Esophagus muscularis mucosa (tissue), 4 donors: ENCODE measurements at places on chromosomes 13 and 19. TPM values are rescaled to one million over a fixed set of nuclear protein-coding genes. Genes with fewer than 3 reads are reported as not detected.

DNA sequence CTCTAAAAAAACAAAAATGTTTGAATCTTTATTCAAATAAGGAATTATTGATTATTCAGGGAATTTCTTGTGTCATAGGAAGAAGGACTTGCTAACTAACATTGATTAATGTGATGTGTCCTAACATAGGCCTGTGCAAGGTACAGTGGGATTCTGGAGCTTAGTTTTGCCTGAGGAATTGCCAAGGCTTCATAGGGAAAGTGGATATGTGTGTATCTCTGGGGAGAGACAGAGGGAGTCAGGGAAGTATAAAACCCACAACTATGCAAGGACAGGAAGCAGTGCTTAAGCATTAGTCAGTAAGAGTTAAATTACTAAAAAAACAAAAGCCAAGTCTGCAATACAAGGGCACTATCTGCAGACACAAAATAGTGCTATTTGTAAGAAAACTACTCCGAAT, 59.6 kb downstream of the WDFY2 start:
- no peak for DNase-seq

KLK14 gene
- not detected for total RNA-seq

ANKRD24 gene
- total RNA-seq, result 0.32 TPM

ZNF492 gene
- under 0.01 TPM for total RNA-seq

- no peak for DNase-seq
Measured at GRCh38 chr19:18412610-18413239, 6.5 kb upstream of the SSBP4 start.

DNA sequence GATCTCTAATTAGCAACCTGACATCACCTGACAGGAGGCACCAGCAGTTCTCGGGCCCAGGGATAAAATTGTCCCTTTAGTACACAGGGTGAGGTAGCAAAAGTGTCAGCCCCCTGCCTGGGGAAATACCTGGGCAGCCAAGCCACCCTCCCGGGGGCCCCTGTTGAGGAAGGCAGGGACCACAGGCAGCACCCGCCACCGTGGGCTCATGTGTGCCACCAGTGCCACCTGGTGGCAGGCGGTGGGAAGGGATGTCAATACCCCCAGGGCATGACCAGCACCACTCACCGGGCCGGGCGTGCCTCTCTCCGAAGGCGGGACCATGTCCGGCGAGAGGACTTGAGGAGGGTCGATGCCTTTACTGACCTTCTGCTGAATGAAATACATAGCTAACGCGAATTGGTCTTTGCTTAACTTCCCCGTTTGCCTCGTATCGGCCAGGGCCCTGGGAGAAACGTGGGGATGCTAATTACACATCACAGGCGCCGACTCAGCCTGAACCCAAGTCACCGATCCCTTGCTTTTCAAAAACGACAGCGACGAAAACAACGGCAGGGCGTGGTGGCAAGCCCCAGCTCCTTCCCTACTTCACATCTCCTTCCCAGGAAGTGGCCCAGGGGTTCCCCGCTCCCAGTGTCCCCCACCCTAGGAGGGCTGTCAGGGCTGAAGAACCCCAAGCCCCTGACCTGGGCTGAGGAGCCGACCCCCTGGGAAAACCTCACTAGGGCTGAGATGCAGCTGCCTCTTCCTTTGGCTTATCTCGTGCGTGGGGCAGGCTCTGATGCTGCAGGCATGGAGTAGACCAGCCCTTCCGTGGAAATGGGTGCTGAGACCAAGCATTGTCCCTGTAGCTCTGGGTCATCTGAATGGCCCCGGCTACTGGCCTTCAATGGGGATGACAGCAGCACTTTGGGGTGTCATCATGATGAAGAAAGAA, 53.8 kb downstream of the EPS15L1 start:
- DNase-seq, result no peak

GRCh38 chr13:113152984-113153809, 5.3 kb upstream of the PROZ start:
- no peak for DNase-seq

DNA sequence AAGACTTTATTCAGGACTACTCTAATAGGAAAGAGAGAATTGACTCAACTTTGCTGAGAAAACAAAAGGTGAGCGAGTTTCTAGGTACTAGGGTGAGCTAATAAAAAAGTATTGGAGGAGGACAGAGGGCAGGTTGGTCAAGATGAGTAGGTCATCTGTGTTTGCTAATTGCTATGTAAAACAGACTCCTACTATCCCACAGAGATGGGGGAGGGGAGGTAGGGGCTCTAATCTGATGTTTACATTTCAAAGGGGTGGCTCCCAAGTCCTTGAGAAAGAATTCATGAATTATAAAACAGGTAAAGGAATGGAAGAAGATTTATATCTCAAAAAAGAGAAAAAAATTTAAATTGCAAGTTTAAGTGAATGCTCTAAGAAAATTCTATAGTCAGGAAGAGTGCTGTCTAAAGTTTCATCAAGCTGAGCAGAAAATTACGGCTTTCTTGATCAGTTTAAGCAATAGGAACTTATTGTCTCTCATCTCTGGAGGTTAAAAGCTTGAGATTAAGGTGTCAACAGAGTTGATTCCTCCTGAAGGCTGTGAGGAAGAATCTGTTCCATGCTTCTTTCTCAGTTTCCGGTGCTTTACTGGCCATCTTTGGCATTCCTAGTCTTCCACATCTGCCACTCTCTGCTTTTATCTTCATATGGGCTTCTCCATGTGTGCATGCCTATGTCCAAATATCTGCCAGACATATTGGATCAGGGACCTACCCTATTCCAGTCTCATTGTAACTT, 790.3 kb downstream of the SLITRK5 start:
- no peak for DNase-seq

DNA sequence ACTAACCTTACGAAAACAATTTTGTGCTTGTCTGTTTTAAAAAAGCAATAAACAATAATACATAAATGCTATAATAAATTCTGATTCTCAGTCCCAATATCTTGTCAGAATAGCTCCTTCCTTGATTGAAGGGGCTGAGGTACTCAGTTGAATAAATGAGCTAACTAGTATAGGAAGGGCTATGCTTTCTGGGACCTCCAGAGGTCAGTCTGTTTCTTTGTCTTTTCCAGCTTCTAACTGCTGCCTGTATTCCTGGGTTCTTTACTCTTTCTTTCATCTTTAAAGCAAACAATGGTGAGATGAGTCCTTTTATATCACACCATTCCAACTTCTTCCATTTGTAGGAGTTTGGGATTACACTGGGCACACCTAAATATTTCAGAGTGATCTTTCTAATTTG, 1297.0 kb upstream of the ATXN8OS start:
- no peak for DNase-seq

- DNase-seq, result no peak
Measured at GRCh38 chr13:44013758-44014291, 134.1 kb downstream of the LACC1 start.

GRCh38 chr13:39451301-39451700, 151.7 kb downstream of the LHFPL6 start:
- DNase-seq, result no peak

GRCh38 chr19:7570761-7571160, 24.9 kb upstream of the CAMSAP3 start:
- no peak for DNase-seq

PAK4 gene
- 18.4 TPM for total RNA-seq

SPTBN4 gene
- 2.1 TPM for total RNA-seq

DNA sequence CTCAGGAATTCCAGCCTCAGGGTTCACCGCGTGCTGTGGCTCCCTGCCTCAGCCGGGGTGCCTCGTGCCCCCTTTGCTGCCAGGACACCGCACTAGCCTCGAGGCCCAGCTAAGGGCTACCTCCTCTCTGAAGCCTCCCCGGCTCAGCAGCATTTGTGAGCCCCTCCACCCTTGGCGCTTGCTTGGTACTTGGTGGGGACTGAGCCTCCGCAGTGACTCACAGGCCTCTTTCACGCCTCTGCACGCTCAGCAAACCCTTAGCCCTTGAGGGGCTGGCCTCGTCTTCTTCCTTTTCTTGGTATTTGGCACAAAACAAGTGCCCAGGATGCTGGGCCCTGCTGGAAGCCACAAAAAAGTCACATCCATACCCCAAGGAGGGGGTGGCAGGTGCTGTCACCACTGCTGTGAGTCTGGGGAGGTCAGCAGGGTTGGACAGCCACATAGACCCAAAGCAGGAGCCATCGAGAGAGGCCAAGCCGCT, 85.4 kb upstream of the TM9SF2 start:
- no peak for DNase-seq

DNA sequence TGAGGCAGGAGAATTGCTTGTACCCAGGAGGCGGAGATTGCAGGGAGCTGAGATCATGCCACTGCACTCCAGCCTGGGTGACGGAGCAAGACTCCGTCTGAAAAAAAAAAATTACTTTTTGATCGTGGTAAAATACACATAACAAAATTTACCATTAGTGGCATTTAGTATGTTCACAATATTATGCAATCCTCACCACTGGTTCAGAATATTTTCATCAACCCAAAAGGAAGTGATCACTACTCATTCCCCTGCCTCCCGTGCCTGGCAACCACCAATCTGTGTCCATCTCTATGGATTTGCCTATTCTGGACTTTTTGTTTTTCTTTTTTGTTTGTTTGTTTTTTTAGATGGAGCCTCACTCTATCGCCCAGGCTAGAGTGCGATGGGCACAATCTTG, 1.2 kb upstream of the PALM3 start:
- DNase-seq, result no peak

DNA sequence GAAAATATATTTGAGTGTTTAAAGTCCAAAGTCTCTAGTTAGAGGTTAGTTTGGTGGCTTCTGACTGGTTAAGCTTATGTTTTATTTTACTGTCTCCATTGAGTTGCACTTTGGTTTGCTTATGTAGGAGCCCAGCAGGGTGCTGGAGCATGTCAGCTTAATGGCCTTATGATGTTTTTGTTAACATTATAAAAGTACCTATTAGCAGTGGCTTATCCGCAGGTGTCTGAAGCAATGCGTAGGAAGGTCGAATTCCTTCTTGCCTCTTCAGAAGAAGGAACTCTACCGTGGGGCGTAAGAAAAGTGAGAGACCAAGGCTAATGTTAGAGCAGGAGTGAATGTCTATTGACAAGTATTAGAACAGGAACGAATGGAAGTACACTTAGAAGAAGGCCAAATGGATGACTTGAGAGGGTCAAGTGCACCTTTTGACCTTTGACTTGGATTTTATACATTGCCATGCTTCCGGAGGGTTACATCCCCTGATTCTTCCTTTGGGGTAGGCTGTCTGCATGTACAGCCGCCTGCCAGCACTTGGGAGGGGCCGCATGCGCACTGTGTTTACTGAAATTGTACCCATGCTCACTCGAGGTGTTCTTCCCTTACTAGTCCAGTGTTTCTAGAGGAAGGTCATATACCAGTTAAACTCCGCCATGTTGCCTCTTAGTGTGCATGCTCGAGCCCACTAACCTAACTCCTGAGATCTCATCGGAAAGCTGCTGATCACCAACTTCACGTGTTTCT, 793.9 kb upstream of the PCDH9 start:
- no peak for DNase-seq

GRCh38 chr13:54415753-54416366, 1387.2 kb downstream of the OLFM4 start:
- no peak for DNase-seq
